ENCODE measurements at places on chromosomes 7 and 10. TPM values are rescaled to one million over a fixed set of nuclear protein-coding genes. Genes with fewer than 3 reads are reported as not detected.

- H3K27me3 ChIP-seq = no peaks in the 10 kb centered on the region
- no peak for DNase-seq
- no peak overlapping the region for H3K27ac ChIP-seq
- no peaks in the 10 kb centered on the region for H3K36me3 ChIP-seq
- H3K4me3 ChIP-seq = no peak overlapping the region
Measured at GRCh38 chr7:34838329-34838728, 180.3 kb downstream of the NPSR1 start.

DNA sequence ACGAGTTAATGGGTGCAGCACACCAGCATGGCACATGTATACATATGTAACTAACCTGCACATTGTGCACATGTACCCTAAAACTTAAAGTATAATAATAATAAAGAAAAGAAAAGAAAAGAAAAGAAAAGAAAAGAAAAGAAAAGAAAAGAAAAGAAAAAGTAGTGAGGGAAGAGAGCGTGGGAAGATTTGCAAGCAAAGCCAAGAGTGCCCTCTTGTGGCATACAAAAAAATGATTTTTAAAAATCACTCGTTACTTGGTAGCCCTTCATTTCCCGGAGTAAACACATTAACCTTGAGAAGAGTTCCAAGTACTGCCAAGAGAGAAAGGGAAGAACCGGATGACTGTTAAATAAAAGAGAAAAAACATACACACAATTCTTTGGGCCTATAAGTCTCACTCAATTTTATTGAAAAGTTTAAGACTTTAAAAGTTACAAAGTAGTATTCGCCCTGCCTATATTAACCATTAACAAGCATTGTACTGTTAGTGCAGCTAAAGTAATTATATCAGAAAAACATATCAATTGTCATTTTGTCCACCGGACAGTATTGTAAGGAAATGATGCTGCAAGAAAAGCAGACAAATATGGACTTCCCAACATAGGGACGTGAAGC lies 6.2 kb upstream of the CH25H start:
- no peaks in the 10 kb centered on the region for H3K36me3 ChIP-seq
- peak; percentile 52 for DNase-seq
- H3K27me3 ChIP-seq = no peaks in the 10 kb centered on the region
- no peak overlapping the region for H3K27ac ChIP-seq

GRCh38 chr7:143360788-143361551 lies 1.5 kb downstream of the FAM131B start:
- no peaks in the 10 kb centered on the region for H3K36me3 ChIP-seq
- no peak for DNase-seq
- no peaks in the 10 kb centered on the region for H3K4me1 ChIP-seq
- H3K27ac ChIP-seq = no peak overlapping the region
- H3K4me3 ChIP-seq = no peak overlapping the region

GRCh38 chr7:78794101-78794500 lies 659.4 kb downstream of the MAGI2 start:
- no peaks in the 10 kb centered on the region for H3K36me3 ChIP-seq
- DNase-seq = no peak
- H3K4me1 ChIP-seq = no peaks in the 10 kb centered on the region
- H3K27me3 ChIP-seq = no peaks in the 10 kb centered on the region
- H3K27ac ChIP-seq = no peak overlapping the region
- no peak overlapping the region for H3K4me3 ChIP-seq

DNA sequence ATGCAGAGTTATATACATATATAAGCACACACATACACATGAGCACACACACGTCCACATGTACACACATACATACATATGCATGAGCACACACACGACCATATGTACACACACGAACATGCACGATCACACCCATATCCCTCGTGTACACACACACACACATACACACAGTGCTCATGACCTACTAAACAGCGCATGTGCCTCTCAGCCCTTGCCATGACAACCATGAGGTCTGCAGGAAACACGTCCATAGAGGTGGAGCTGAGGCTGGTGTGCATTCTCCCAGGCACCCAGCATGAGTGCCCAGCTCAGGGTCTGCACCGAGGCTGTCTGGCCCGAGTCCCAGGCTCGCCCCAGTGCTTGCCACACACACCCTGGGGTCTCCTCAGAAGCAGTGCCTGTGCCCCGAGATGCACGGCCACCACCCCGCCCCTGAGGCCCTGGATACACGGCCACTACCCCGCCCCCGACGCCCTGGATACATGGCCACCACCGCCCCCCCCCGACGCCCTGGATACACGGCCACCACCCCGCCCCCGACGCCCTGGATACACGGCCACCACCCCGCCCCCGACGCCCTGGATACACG lies 529.6 kb downstream of the DNAJB6 start:
- no peaks in the 10 kb centered on the region for H3K27me3 ChIP-seq
- H3K36me3 ChIP-seq = no peaks in the 10 kb centered on the region

DNA sequence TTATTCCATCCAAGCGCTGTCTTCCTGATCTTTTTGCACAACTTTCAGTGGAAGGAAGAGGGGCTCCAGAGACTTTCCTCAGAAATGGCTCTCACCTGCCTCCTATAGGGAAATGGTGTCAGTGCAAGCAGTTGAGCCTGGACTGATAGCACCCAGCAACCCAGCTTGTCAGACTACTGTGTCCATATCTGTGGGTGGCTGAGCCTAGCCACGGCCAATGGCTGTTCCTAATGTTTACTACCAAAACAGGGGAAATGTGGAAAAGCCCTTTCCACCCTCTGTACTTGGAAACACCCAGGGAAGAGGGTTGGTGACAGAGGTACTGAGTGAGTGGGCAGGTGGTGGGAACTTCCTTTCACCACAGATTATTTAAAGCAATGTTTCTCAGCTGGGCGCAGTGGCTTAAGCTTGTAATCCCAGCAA lies 4.3 kb upstream of the YKT6 start:
- no peaks in the 10 kb centered on the region for H3K36me3 ChIP-seq
- H3K4me3 ChIP-seq = no peak overlapping the region
- H3K27me3 ChIP-seq = no peaks in the 10 kb centered on the region

DNA sequence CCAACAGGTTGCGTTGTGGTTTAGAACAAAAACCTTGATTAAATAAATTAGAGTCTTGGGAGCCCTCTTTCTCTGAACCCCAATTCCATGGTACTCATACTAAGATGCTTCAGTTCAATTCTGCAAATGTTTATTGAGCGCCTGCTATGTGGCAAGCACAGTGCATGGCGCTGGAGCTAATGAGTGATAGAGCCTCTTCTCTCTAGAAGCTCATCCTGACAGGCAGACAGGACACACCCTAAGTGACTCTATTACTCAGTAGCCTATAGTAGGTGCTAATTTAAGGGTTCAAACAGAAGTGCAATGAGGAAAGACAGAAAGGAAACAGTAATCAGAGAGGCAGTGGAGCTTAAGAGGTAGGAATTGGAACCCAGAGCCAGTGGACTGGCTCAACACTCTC lies 124.4 kb upstream of the C7orf33 start:
- H3K36me3 ChIP-seq = no peaks in the 10 kb centered on the region
- no peak for DNase-seq
- H3K4me1 ChIP-seq = no peaks in the 10 kb centered on the region
- H3K27me3 ChIP-seq = no peaks in the 10 kb centered on the region

GRCh38 chr7:43568529-43568928 lies 14.4 kb upstream of the STK17A start:
- H3K4me3 ChIP-seq = no peak overlapping the region
- H3K36me3 ChIP-seq = no peaks in the 10 kb centered on the region
- no peaks in the 10 kb centered on the region for H3K27me3 ChIP-seq
- no peak for DNase-seq

GRCh38 chr7:153476166-153476565 lies 576.0 kb upstream of the DPP6 start:
- no peak overlapping the region for H3K4me3 ChIP-seq
- H3K27me3 ChIP-seq = no peaks in the 10 kb centered on the region
- H3K36me3 ChIP-seq = no peaks in the 10 kb centered on the region
- H3K4me1 ChIP-seq = no peaks in the 10 kb centered on the region

The SFMBT2 gene
- 28.8 TPM for total RNA-seq

The WIPF3 gene
- total RNA-seq = not detected

The CDHR1 gene
- total RNA-seq = not detected
